Esophagus squamous epithelium (tissue), 5 donors: ENCODE measurements at places on chromosomes 7 and 10.
A peak's percentile ranks its signal among the peaks of the same experiment; 100 is the strongest.

- H3K4me1 ChIP-seq = peaks cover 20% of the 10 kb centered on the region
- H3K27ac ChIP-seq = no peak overlapping the region
- DNase-seq = no peak
Measured at GRCh38 chr7:92768501-92769393, 67.6 kb downstream of the CDK6 start.

DNA sequence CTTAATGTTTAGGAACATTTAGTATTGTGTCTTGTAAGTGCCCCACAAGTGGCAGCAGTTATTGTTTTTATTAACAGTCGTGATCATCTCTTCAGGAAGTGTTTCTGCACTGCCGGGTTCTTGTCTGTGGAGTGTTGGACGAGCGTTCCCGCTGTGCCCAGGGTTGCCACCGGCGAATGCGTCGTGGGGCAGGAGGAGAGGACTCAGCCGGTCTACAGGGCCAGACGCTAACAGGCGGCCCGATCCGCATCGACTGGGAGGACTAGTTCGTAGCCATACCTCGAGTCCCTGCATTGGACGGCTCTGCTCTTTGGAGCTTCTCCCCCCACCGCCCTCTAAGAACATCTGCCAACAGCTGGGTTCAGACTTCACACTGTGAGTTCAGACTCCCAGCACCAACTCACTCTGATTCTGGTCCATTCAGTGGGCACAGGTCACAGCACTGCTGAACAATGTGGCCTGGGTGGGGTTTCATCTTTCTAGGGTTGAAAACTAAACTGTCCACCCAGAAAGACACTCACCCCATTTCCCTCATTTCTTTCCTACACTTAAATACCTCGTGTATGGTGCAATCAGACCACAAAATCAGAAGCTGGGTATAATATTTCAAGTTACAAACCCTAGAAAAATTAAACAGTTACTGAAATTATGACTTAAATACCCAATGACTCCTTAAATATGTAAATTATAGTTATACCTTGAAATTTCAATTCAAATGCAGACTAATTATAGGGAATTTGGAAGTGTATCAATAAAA lies 22.2 kb downstream of the PLA2G12B start:
- H3K27me3 ChIP-seq = no peaks in the 10 kb centered on the region
- no peaks in the 10 kb centered on the region for H3K4me1 ChIP-seq
- no peak overlapping the region for H3K4me3 ChIP-seq
- no peaks in the 10 kb centered on the region for H3K36me3 ChIP-seq

GRCh38 chr10:88194041-88194887 lies 330.8 kb downstream of the PTEN start:
- DNase-seq = no peak
- peaks cover 10% of the 10 kb centered on the region for H3K4me1 ChIP-seq
- H3K36me3 ChIP-seq = no peaks in the 10 kb centered on the region
- H3K27me3 ChIP-seq = no peaks in the 10 kb centered on the region
- H3K27ac ChIP-seq = no peak overlapping the region
- H3K4me3 ChIP-seq = no peak overlapping the region

GRCh38 chr10:44801383-44802327 lies 109.5 kb upstream of the TMEM72 start:
- H3K4me3 ChIP-seq = no peak overlapping the region
- no peak overlapping the region for H3K27ac ChIP-seq
- H3K36me3 ChIP-seq = no peaks in the 10 kb centered on the region
- H3K4me1 ChIP-seq = no peaks in the 10 kb centered on the region
- no peak for DNase-seq
- H3K27me3 ChIP-seq = no peaks in the 10 kb centered on the region

DNA sequence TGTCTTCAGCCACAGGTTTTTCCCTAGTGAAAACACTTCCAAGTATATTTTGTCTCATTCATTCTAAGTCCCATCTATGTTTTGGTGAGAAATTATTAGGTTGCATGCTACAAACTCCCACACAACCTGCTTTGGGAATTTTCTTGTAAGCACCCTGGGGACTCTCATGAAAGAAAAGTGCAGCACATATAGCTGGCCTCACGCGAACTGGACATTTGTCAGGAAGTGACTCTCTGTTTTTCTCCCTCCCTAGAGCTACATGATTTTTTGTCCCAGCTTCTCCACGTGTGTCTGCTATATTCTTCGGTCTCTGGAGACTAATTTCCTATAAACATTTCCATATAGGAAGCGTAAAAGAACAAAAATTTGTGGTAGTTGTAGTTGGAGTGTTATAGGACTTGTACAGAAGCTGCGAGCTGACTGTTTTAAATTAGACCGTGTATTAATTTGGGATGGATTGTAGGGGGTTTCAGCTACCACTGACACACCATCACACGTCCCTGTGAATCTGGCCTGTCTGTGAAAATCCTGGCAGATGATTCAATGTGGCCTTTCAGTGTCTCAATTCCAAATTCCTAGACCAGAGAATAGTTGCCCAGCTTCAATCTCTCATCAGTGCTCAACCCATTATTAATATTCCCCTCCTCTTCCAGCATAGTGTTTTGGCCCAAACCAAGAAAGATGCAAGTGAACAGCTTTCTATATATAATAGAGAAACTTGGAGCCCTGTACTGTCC lies 40.2 kb downstream of the ARL4A start:
- H3K27ac ChIP-seq = peak overlapping the region; percentile 32
- H3K36me3 ChIP-seq = no peaks in the 10 kb centered on the region
- no peak overlapping the region for H3K4me3 ChIP-seq
- no peak for DNase-seq
- peaks cover 7% of the 10 kb centered on the region for H3K4me1 ChIP-seq

DNA sequence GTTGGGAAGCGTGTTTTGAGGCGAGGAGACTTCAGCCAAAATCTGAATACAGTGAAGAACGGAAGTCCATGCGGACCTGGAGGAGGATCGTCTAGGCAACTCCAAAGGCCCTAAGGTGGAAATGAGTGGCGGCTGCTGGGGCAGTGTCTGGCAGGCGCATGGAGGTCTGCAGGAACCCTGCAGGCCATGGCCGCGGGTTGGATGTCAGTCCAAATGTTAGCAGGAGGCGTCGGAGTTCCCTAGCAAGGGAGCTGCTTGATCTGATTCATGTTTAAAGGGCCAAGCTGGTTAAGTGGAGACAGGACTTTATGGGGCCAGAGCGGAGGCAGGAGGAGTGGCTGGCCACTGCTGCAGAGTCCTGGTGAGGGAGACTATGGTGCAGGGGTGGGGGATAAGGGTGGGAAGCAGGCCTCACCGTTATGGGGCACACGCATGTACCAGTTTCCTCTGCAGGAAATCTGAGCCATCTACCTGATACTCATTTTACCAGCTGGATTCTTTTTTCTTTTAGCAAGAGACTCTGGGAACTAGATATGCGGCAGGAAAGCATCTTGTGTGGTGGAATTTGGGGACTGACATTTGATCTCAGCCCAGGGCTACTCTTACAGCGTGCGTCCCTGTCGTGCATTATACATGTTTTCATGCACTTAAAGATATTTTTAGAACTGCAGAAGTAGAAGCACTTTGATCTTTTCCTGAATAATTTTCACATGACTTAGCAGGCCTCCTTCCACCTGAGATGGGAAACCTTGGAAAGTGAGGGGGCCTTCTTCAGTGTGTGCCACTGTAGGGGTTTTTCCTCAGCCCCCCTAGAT lies 6.6 kb upstream of the REPIN1 start:
- no peak overlapping the region for H3K27ac ChIP-seq
- no peaks in the 10 kb centered on the region for H3K4me1 ChIP-seq
- H3K27me3 ChIP-seq = no peaks in the 10 kb centered on the region
- no peak for DNase-seq
- no peaks in the 10 kb centered on the region for H3K36me3 ChIP-seq

GRCh38 chr7:27101171-27101956 lies 1.1 kb downstream of the HOXA2 start:
- DNase-seq = no peak
- no peaks in the 10 kb centered on the region for H3K36me3 ChIP-seq
- peaks cover 30% of the 10 kb centered on the region for H3K4me1 ChIP-seq
- peak overlapping the region; percentile 99 for H3K27ac ChIP-seq
- peaks cover 11% of the 10 kb centered on the region for H3K27me3 ChIP-seq
- H3K4me3 ChIP-seq = peak overlapping the region; percentile 35

DNA sequence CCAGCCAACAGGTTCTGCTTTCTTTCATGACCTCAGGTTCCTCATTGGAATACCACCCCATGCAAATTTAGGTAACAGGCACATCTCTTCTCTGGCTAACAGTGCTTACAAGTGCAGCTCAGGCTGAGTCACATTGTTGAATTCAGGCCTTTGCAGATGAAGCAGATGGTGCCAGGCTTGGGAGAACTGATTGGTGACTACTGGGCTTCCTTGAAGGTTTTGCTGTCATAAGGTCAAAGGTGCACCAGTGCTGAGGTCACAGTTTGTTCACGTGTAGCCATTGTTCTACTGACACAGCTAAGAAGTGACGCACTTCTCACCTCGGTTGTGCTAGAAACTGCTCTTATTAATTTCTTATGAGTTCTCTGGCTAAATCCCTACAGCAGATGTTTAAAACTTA lies 128.6 kb upstream of the BMPER start:
- H3K27ac ChIP-seq = no peak overlapping the region
- H3K27me3 ChIP-seq = no peaks in the 10 kb centered on the region
- H3K4me1 ChIP-seq = peaks cover 23% of the 10 kb centered on the region

- H3K27me3 ChIP-seq = no peaks in the 10 kb centered on the region
- H3K4me3 ChIP-seq = no peak overlapping the region
- no peak for DNase-seq
- H3K27ac ChIP-seq = no peak overlapping the region
Measured at GRCh38 chr7:113698556-113699220, 220.1 kb downstream of the PPP1R3A start.

- no peaks in the 10 kb centered on the region for H3K36me3 ChIP-seq
- no peak overlapping the region for H3K4me3 ChIP-seq
- DNase-seq = no peak
Measured at GRCh38 chr7:104553074-104553473, 224.7 kb downstream of the LHFPL3 start.

DNA sequence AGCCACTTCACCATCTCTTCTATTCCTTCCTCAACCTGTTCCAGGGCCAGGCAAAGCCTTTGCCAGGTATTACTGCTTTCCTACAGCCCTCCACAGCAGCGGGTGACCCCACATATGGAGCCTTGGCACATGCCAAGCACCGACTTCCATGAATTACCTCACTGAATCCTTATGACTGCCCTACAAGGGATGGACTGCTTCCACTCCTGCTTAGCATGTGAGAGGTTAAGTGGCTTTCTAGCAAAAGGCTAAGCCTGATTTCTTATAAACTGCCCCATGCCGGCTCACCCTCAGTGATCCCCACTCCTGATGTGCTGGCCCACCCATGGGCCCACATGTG lies 44.0 kb upstream of the PDLIM1 start:
- peak overlapping the region; percentile 72 for H3K27ac ChIP-seq
- no peak for DNase-seq
- H3K36me3 ChIP-seq = no peaks in the 10 kb centered on the region
- no peaks in the 10 kb centered on the region for H3K4me1 ChIP-seq
- no peak overlapping the region for H3K4me3 ChIP-seq
- no peaks in the 10 kb centered on the region for H3K27me3 ChIP-seq
